Panc1 (cell line): ENCODE measurements at places on chromosomes 3 and 15.

DNA sequence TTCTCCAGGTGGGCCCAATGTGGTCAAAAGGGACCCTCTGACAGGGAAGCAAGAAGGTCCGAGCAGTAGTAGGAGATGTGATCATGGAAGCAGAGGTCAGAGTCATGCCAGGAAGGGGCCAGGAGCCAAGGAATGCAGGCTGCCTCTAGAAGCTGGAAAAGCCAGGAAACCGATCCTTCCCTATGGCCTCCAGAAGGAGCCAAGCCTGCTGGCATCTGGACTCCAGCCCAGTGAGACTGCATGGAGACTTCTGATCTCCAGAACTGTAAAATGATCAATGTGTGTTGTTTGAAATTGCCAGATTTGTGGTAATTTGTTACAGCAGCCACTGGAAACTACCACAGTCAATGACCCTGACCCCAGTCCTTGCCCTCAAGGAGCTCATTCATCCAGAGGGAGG lies 56.8 kb upstream of the SPATA12 start:
- DNase-seq: no peak

DNA sequence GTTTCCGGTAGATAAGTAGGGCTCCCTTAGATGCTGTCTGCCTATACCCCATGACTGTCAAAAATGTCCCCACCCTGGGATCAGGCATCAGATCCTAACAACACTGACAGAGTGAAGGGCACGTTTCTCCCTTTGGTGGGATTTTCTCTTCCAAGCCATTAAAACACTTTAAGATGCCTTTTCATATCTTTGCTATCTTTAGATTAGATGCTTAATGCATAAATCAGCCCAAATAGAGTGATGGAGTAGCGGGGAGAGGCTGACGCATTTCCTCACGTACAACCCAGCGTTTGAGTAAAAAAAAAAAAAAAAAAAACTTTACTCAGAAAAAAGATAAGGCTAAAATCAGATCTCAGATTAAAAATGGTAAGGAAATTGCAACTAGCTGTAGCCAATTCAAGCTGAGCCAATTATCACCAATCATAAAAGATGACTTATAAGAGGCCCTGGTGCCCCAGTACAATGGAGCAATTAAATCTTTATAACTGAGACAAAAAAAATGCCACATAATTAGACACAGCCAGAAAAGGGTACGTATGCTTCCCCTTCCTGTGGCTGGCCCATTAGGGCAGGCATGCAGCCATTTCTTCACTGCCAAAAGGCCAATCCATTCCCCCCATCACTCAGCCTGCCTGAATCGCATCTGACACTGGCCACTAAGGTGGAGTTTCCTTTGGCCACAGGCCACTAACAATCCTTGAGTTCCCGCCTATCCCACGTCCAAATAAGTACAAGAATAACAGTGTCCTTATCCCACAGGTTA lies 45.0 kb downstream of the RFTN1 start:
- DNase-seq: no peak

GRCh38 chr3:130276203-130276803 lies 69.2 kb upstream of the COL6A5 start:
- DNase-seq: peak; percentile 41

DNA sequence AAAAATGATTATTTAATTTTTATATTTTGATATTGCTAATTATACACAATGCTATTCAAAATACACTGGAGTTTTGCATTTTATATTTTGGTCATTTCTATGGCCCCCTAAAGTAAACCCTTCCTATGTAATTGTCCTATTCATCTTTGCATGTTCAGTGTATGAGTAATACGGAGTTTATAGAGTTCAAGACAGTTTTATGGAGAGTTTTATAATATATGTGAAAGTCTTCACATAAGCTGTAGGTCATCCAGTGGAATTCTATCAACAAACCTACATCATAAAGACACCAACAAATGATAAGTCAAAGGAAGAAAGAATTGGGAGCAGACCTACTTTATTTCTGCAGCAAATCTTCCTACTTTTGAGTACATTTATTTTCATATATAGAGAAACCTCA lies 1200.4 kb upstream of the EPHA6 start:
- no peak for DNase-seq

- DNase-seq: no peak
Observed at GRCh38 chr3:188814581-188814980, 357.2 kb upstream of the TPRG1 start.

DNA sequence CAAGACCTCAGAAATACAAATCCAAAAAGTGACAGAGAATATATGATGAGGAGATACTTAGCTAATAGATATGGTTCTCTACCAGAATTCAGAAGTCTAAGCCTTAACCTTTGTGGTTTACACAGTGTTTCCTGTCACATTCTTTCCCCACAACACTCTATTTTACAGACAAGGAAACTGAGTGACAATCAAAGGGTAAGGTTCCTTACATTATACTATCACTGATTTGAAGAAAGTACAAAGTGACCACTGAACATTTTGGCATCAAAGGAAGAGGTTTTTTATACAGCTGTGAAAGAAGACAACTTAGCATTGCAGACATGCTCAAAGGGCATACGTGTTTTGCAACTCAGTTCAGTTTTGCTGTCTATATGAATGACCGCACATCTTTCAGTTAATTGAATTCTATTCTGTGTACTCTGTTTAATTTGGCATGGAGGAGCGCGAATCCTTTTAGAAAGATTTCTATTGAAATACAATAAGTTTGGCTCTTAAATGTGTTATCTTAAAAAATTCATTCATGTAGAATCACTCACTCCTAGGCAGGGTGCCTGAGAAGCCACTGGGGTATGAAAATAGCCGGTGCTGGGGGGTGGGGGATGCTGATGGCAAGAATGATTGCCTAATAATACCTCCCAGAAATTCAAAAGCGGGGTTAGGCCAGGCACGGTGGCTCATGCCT lies 66.5 kb upstream of the SKOR1 start:
- no peak for DNase-seq
